ENCODE measurements at places on chromosomes 7 and 10.

DNA sequence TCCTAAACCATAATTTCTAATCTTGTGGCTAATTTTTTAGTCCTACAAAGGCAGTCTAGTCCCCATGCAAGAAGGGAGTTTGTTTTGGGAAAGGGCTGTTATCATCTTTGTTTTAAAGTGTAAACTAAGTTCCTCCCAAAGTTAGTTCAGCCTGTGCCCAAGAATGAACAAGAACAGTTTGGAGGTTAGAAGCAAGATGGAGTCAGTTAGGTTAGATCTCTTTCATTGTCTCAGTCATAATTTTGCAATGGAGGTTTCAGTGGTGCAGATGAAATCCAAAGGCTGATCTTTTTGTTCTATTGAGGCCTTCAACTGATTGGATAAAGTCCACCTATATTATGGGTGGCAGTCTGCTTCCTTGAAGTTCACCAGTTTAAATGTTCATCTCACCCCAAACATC lies 68.1 kb downstream of the LRGUK start:
- no peak for DNase-seq

- DNase-seq = no peak
These were observed 49.1 kb upstream of the C1QL3 start for GRCh38 chr10:16570731-16571130.

DNA sequence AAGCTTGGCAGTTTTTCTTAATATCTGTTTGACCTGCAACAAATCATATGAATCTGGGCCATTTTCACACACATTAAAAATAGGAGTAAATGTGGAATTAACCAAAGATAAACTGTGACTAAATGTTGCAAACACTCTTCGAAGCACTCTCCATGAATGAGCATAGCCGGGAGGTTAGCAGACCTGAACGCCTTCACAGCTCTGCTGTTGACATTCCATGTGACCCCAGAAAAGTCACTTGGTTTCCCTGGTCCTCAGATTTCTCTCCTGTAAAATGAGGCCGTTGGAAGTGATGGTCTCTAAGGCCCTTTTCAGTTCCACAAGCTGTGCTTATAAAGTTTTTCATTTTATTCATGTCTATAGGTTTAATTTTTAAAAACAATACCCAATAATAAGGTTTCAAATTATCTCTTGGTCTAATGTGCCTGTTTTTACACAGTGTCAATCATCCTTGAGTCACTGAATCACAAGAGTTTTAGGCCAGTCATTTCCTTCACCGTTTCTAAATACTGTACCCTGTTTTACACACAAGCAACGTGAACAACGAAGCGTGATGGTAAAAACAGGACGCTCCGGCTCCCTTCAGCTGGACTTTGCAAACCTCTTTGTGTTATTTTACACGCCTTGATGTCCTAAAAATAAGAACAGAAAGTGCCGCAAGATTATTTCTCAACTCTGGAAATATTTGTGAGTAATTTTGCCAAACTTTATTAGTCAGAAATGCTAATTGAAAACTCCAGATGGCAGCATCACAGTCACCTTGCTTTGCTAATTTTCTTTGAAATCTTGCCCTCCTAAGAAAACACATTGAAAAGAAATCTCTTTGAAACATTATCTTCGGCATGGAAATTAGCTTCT lies 38.6 kb upstream of the MET start:
- DNase-seq = no peak

DNA sequence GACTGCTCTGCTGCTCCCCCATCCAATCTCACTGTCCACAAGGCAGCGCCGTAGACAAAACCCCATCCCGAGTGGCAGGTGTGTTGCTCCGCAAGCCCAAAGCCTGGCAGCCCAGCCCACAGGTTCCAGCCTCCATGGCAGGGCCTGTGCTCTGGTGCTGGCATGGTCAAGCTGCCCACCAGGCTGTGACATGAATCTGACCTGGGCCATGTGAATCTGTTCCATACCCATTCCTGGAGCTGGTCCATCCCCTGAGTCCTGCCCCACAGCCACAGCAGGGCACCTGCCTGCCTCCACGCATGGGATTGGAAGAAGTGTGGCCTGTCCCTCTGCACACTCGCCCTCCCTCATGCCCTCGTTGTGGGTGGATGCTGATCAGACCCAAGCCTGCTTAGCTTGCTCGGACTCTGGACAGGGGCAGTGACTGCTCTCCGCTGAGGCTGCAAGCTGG lies 128.8 kb downstream of the PTPN20 start:
- no peak for DNase-seq

DNA sequence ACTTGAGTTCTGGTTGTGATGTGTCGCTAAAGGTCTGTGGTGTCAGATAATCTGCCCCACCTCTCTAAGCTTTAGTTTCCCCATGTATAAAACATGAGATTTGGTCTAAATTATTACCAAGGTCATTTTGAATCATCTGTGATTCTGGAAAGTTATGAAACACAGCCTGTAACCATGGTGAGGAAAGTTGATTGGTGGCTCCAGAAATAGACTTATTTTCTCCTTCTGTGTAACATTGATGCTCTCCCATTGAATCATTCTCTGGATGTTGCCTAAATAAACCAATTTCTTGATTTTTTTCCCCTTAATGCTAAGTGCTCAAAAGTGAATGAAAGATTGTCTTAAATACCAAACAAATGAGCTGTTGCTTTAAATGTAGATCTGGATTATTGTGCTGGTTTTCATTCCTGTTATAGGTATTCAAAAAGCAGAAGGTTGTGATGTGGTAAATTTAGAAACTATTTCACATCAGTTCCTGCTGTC lies 30.0 kb upstream of the PCGF5 start:
- no peak for DNase-seq

GRCh38 chr10:88194041-88194887 lies 330.8 kb downstream of the PTEN start:
- DNase-seq = peak; percentile 85

- DNase-seq = no peak
These were observed 498.9 kb downstream of the RPS24 start for GRCh38 chr10:78532480-78533042.

DNA sequence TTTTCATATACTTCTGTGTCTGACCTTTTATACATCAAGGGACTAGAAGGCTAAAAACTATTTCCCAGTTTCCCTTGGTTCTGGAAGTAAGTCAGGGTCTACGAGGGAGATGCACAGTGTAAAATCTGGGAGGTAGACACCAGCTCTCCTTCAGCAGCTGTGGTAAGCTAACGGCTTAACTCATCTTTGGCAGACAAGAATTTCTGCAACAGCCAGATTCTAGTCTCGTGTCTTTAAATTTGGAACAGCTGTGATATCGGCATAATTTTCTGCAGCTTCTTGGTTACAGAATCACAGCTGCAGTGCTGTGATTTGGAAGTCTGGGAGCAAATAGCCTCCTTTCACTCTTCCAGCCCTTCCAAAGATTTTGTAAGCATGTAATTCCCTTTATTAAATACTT lies 37.4 kb upstream of the ABCB4 start:
- DNase-seq = no peak

DNA sequence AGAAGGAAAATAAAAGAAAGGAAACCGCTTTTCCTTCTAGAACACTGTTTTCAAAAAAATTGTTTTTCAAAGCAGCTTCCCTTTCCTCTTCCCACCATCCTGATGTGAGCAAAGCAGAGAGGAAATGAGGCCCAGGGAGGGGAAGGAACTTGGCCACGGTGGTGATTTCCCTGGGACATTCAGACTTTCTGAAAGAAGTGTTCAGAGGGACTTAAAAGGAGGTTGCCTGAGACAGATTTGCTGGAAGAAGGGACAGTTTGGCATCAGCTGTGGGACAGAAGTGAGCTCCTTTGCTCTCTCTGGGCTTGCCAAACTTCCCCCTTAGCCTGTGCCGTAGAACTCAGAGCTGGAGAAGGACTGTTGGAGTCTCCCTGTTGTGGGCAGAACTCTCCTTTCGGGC lies 30.3 kb downstream of the ADCYAP1R1 start:
- DNase-seq = no peak

DNA sequence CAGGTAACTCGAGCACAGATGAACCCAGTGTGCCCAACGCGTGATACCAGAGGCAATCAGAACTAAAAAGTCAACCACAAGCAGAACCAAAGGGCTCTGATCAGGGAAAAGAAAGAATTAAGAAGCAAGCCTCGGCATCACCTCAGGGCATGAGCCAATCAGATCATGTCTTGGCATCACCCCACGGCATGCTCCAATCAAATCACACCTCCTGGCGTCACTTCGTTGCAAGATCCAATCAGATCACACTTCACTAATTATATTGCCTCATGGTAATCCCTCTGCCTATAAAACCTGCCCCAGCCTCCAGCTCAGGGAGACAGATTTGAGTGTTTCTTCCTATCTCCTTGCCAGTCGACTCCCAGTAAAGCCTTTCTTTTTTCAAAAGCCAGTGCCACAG lies 46.8 kb downstream of the TYW1B start:
- DNase-seq = no peak

GRCh38 chr7:107982918-107983389 lies 20.0 kb downstream of the LAMB1 start:
- DNase-seq = no peak

GRCh38 chr10:5971886-5972285 lies 5.5 kb downstream of the IL15RA start:
- DNase-seq = no peak

GRCh38 chr10:121796342-121796741 lies 131.5 kb downstream of the ATE1 start:
- DNase-seq = no peak

DNA sequence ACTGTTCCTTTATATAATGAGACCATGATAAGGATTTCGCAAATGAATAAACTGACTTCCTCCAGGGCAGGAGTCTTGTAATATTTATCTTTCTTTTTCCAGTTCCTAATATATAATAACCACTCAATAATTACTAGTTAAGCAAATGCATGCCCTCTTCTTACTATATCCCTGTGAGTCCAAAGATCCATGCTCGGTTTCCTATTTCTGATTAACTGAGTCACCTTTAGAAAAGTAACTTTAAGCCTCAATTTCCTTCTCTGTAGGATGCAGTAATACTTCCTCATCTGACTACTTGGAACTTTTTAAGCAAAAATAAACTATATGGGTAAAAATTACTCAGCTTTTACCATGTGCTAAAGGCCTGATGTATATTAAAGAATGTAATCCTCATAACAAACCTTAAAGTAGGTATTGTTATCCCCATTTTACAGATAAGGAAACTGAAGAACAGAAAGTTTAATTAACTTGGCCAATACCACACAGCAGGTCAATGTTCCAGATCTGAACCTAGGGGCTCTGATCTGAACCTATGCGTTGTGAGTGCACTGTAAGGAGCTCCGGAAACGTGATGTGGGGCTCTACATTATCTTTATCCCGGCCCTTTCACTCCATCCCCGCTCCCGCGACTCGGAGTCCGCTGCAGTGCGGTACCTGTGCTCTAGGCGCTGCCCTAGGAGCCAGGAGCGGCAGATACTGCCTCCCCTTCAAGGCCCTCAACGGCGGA lies 458 bp downstream of the COX15 start:
- DNase-seq = no peak

DNA sequence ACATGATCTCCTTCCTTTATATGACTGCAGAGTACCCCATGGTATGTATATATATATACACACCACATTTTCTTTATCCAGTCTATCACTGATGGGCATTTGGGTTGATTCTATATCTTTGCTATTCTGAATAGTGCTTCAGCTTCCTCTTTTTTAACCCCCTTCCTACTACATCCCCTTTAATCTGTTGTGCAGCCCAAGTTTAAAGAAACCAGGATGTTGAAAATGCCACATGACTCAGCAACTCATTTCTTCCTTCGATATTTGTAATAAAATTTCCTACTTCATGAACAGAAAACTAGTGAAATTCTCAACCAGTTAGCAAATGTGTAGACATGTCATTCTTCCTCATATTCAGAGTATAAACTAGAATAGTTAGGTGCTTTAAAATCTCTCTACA lies 1245.7 kb upstream of the SORCS1 start:
- DNase-seq = no peak

GRCh38 chr10:131024259-131025131 lies 287.0 kb downstream of the TCERG1L start:
- no peak for DNase-seq

GRCh38 chr7:107233174-107233573 lies 64.4 kb downstream of the HBP1 start:
- no peak for DNase-seq

DNA sequence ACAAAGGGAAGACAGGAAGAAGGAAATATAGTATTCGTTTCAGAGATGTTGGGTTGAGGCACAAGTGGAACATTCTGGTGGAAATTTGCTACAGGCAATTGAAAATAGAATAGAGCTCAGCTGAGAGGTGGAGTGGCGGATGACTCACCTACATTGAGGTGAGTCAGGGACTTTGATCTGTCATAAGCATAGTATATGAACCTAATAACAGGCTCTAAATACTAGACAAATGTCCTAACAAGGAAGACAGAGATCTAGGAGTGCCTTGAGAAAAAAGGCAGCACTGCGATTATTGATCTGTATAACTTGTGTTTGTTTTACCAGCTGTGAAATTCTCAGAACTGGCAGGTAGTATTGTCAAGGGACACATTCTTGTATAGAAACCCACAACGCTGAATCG lies 907 bp upstream of the IFRD1 start:
- DNase-seq = peak; percentile 73

DNA sequence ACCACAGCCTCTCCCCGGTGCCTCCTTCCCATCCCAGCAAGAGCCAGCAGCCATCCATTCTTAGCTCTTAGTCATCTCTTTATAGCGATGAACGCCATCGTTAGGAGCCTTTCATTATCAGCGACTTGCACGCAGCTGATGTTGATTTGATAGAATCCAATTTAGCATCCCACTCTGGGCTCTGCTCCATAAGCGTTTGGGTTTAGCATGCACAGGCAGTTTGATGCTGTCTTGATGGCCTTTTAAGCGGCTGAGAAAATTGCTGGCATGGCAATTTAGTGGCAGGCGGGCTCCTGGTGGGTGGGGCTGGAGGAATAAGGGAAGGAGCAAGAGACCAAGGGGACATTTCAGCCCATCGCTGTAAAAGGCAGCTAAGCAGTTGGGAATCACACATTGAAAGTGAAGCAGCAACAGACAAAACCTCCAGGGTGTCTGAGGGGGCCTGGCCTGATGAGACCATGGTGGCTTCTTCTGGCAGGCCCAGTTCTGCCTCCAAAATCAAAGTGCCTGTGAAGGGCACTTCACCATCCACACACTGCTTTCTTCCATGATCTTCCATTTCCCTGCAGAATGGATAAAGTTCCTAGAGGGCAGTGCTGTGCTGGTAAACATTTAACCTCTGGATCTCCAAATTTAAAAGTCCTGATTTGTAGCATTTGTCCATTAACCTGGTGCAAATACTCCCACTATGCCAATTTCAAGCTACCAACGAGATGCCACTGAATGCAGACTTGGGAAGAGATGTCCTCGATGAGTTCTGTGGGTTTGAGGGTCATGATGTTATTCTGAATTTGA lies 107.8 kb upstream of the PLXNA4 start:
- no peak for DNase-seq

- no peak for DNase-seq
These were observed 55.4 kb downstream of the MICALL2 start for GRCh38 chr7:1403638-1404459.

All from activated CD4-positive, alpha-beta T cell treated with anti-CD3 and anti-CD28 coated beads, Interleukin-2, amount 10 ng/mL, durations not matched to agents 24 days and 14 days (primary cell).